Breast epithelium (tissue), 4 donors: ENCODE measurements at places on chromosomes 13 and 19.

DNA sequence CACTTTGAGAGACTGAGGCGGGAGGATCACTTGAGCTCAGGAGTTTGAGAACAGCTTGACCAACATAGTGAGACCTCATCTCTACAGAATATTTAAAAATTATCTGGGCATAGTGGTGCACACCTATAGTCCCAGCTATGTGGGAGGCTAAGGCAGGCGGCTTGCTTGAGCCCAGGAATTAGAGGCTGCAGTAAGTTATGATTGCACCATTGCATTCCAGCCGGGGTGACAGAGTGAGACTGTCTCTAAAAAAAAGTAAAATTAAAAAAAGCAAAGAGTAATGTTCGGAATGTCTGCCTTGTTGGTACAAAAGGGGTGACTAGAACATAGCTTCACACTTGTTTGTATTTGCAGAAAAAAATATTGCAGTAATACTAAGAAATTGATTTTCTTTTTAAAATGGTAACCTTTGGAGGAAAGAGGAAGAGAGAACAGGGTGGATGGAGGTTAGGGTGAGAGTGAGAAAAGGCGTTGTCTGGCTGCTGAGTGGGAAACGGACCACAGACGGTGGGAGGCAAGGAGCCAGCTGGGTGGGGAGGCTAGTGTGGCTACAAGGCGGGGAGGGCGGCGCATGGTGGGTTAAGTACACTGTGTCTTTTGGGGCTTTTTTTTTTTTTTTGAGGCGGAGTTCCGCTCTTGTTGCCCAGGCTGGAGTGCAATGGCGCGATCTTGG, 10.2 kb downstream of the PPP1R14A start:
- H3K4me3 ChIP-seq: no peak overlapping the region
- DNase-seq: no peak

GRCh38 chr13:97261254-97262005, 39.3 kb downstream of the MBNL2 start:
- no peaks in the 10 kb centered on the region for H3K36me3 ChIP-seq
- peak overlapping the region; percentile 89 for H3K27ac ChIP-seq
- peaks cover 41% of the 10 kb centered on the region for H3K4me1 ChIP-seq

GRCh38 chr13:21537105-21537504, 66.9 kb downstream of the MICU2 start:
- no peaks in the 10 kb centered on the region for H3K36me3 ChIP-seq
- no peaks in the 10 kb centered on the region for H3K27me3 ChIP-seq
- H3K4me1 ChIP-seq: no peaks in the 10 kb centered on the region
- no peak for DNase-seq
- no peak overlapping the region for H3K4me3 ChIP-seq

DNA sequence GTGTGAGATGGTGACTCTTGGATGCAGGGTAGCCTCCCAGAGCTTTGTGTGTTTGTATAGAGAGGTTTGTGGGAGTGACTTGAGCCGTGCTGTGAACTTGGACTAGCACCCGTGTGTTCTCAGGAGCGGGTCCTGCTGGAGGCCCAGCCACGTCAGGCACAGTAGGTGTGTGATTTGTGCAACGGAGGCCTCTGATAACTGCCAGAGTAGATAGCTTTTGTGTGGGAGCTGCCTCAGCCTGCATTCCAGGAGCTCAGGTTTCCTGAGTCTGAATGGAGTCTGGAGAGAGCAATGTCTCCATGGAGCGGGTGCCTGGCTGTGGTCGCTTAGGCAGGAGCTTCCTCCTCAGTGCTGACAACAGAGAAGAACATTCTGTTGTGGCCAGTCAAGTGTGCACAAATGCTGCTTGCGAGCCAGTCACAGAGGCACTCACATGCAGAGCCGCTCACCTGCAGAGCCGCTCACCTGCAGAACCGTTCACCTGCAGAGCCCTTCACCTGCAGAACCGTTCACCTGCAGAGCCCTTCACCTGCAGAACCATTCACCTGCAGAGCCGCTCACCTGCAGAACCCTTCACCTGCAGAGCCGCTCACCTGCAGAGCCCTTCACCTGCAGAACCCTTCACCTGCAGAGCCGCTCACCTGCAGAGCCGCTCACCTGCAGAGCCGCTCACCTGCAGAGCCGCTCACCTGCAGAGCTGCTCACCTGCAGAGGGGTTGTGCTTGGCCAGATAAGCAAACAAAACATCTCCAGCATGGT, 32.6 kb downstream of the TFDP1 start:
- no peaks in the 10 kb centered on the region for H3K27me3 ChIP-seq
- no peaks in the 10 kb centered on the region for H3K4me1 ChIP-seq
- no peaks in the 10 kb centered on the region for H3K36me3 ChIP-seq
- H3K4me3 ChIP-seq: no peak overlapping the region
- H3K27ac ChIP-seq: no peak overlapping the region

GRCh38 chr19:17794731-17795494, at the start of gene B3GNT3:
Gene B3GNT3 (plus strand): TSS chr19:17795138. CDS start chr19:17807808, 12,670 bp downstream.
- DNase-seq: no peak
- H3K4me3 ChIP-seq: peak within 1 kb of the TSS; percentile 10
- H3K36me3 ChIP-seq: no peaks in the 10 kb centered on the region
- H3K27me3 ChIP-seq: peaks cover 20% of the 10 kb centered on the region
- no peaks in the 10 kb centered on the region for H3K4me1 ChIP-seq

GRCh38 chr13:90585392-90585791, 762.1 kb upstream of the MIR17HG start:
- no peaks in the 10 kb centered on the region for H3K27me3 ChIP-seq
- H3K4me1 ChIP-seq: no peaks in the 10 kb centered on the region
- no peak overlapping the region for H3K27ac ChIP-seq

- no peak for DNase-seq
- peaks cover 4% of the 10 kb centered on the region for H3K4me1 ChIP-seq
- no peaks in the 10 kb centered on the region for H3K36me3 ChIP-seq
- H3K27me3 ChIP-seq: no peaks in the 10 kb centered on the region
These were observed 19.9 kb downstream of the KDM4B start for GRCh38 chr19:4988770-4989251.

GRCh38 chr19:18856385-18857126, 24.8 kb downstream of the UPF1 start:
- H3K4me3 ChIP-seq: no peak overlapping the region
- no peak overlapping the region for H3K27ac ChIP-seq
- no peaks in the 10 kb centered on the region for H3K27me3 ChIP-seq
- DNase-seq: no peak
- H3K36me3 ChIP-seq: peaks cover 15% of the 10 kb centered on the region
- H3K4me1 ChIP-seq: no peaks in the 10 kb centered on the region

- no peak overlapping the region for H3K4me3 ChIP-seq
- H3K4me1 ChIP-seq: no peaks in the 10 kb centered on the region
- H3K27ac ChIP-seq: no peak overlapping the region
- peaks cover 64% of the 10 kb centered on the region for H3K27me3 ChIP-seq
These were observed 1.6 kb upstream of the TNNI3 start for GRCh38 chr19:55158848-55159749.

GRCh38 chr13:54945973-54946372, 1917.4 kb downstream of the OLFM4 start:
- no peak overlapping the region for H3K27ac ChIP-seq
- H3K4me1 ChIP-seq: no peaks in the 10 kb centered on the region
- no peaks in the 10 kb centered on the region for H3K36me3 ChIP-seq

GRCh38 chr13:40803316-40803715, 13.9 kb downstream of the SLC25A15 start:
- no peak overlapping the region for H3K4me3 ChIP-seq
- no peaks in the 10 kb centered on the region for H3K27me3 ChIP-seq
- no peaks in the 10 kb centered on the region for H3K4me1 ChIP-seq
- no peaks in the 10 kb centered on the region for H3K36me3 ChIP-seq
- no peak overlapping the region for H3K27ac ChIP-seq

DNA sequence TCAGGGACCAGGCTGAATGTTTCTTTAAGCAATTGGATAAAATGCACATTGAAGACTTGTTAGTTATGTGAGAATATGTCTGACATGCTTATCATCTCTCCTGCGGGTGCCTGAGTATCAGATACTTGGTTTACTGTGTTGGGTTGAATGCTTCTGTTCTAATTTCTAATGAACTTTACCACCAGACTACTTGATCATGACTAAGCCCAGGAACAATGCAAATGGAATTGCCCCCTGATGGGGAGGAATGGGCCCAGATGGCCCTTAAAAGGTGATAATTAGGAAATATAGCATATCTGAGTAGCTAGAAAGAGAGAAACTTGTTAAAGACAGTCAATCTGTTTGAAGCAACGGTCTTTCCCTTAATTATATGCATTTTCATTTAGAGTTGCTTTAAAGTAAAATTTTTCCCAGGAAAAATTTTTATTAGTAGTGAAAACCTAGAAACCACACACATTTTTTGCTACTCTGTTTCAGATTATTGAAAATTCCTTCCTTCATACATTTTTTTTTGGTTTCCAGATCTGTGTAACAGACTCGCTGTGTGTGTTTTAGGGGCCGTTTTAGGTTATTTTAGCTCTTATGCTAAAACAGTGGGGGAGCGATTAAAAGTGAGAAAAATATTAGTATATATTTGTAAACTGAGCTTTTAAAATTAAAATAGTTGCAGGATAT, 186.6 kb downstream of the TM9SF2 start:
- no peak overlapping the region for H3K4me3 ChIP-seq
- no peaks in the 10 kb centered on the region for H3K4me1 ChIP-seq
- H3K36me3 ChIP-seq: no peaks in the 10 kb centered on the region
- no peak for DNase-seq
- H3K27ac ChIP-seq: no peak overlapping the region

DNA sequence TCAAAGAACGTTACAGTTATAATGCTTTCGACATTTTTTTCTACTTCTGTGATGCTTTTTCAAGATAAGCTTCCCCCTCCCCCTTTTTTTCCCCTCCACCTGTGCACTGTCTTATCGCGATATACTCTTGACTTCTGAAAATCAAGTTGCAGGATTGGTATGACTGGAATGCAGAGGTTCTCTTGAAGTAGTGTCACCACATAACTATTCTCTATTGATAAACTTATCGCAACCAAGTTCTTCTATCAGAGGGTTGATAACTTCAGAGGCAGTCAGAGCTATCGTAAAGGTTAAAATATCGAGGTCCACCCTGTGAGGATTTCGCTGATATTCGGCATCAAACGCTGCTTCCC, 820 bp downstream of the EID2 start:
- H3K4me1 ChIP-seq: no peaks in the 10 kb centered on the region
- no peak for DNase-seq
- H3K4me3 ChIP-seq: peak overlapping the region; percentile 83
- no peaks in the 10 kb centered on the region for H3K36me3 ChIP-seq
- peak overlapping the region; percentile 94 for H3K27ac ChIP-seq
- no peaks in the 10 kb centered on the region for H3K27me3 ChIP-seq
